Activated CD4-positive, alpha-beta memory T cell treated with anti-CD3 and anti-CD28 coated beads for 36 hours (primary cell): ENCODE measurements at places on chromosomes 16 and 17. TPM values are rescaled to one million over a fixed set of nuclear protein-coding genes. Genes with fewer than 3 reads are reported as not detected.

The TMEM235 gene
- not detected for total RNA-seq

The TP53TG3F gene
- not detected for total RNA-seq

The LPCAT2 gene
- total RNA-seq = 0.40 TPM

The SDK2 gene
- 0.05 TPM for total RNA-seq

The NKD1 gene
- 0.67 TPM for total RNA-seq

The MPP3 gene
- total RNA-seq = 0.62 TPM

The LYRM9 gene
- total RNA-seq = 5.7 TPM

The TBC1D3E gene
- total RNA-seq = not detected

The P2RX5 gene
- 43.2 TPM for total RNA-seq

The KRT9 gene
- total RNA-seq = not detected

The SLC26A11 gene
- total RNA-seq = 10.1 TPM

The FBXW10 gene
- not detected for total RNA-seq

The ASGR2 gene
- total RNA-seq = not detected
